Stimulated activated CD4-positive, alpha-beta T cell treated with anti-CD3 and anti-CD28 coated beads, Interleukin-12 subunit alpha, Interleukin-12 subunit beta, amount 100 ng/mL, for 24 hours (primary cell): ENCODE measurements at places on chromosomes 4 and X.

DNA sequence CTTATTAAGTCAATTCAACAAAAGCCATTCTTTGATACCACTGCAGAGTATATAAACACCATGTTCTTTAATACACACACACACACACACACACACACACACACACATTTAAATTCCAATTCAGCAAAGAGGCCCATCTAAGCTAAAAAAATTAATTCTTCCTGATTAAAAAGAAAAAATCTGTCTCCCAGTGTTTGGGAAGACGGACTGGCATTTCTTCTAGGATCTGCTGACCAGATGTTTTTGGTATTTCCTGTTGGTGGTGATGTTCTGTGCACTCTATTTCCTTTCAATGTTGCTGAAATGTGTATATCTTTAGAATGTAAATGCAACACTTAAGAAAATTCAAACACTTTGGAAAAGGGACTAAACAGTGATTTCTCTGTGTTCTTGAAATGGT, 243.8 kb downstream of the THOC2 start:
- no peak for DNase-seq

DNA sequence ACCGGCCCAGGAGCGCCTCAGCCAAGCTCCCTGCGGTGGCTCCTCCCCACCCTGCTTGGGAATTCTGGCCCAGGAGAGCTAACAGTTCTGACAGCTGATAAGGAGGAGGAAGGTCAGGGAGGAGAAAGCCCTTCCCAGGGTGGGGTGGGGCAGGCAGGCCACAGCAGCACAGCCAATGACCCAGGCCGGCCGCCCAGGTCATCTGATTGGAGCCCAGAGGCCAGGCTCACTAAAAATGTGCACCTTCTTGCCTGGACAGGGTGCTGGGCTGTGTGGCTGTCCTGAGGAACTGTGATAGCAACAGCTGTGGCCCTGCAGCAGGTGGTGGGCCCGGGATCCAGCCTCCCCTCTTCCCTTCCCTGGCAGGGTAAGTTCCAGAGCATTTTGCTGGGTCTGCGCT, 17.2 kb upstream of the SH3TC1 start:
- no peak for DNase-seq

DNA sequence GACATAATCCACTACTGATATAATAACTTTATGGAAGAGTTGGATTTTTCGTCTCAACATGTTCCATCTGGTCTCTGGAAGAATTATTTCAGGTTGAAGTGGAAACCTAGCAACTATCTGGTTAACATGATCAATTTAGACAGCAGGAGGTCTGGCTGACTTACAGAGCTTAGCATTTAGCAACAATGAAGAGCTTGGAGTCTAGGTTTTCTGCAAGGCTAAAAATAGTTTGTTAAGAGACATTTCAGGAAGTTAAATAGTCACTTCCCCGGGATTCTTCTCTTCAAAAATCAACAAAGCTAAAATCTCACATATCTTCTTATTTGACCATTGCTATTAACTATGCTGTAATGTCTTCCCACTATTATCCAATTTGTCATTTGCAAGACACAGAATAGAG, 418.6 kb upstream of the DIPK2B start:
- DNase-seq = no peak

GRCh38 chr4:94965852-94966251, 208.1 kb downstream of the BMPR1B start:
- no peak for DNase-seq

DNA sequence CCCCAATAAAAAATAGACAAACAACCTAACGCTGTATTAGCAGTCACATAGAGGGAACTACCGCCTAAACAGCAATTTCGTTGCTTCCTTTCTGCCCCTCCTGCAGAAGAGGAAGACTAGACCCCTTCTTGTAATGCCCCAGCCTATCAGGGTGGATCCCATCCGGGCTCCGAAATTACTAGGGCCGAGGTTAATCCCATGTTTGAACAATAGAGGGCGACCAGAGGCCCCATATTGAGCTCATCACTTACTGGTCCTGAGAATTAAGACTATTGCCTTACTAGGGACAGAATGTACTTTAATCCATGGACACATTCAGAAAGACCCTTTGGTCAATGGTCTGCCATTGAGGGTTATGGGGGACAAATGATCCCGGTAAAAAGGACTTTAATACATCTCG, 11.8 kb upstream of the ZNF630 start:
- DNase-seq = peak; percentile 20

GRCh38 chrX:21479695-21480270, 105.6 kb downstream of the CNKSR2 start:
- no peak for DNase-seq

GRCh38 chrX:107542500-107542899, 85.8 kb upstream of the PRPS1 start:
- no peak for DNase-seq

DNA sequence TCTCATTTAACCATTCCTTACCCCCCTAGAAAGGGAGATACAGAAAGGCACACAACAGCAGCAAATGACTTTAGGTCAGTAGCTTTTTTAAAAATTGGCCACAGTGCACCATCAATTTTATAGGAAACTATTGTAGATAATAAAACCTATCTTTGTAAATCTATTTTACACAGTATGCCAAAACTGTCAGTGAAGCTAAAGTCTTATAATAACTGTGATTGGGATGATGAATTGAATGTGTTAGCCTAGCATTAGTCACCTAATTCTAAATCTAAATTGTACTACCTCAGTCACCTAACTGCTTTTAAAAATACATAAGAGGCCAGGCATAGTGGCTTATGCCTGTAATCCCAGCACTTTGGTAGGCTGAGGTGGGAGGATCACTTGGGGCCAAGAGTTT, 44.2 kb downstream of the SH3RF1 start:
- DNase-seq = no peak

DNA sequence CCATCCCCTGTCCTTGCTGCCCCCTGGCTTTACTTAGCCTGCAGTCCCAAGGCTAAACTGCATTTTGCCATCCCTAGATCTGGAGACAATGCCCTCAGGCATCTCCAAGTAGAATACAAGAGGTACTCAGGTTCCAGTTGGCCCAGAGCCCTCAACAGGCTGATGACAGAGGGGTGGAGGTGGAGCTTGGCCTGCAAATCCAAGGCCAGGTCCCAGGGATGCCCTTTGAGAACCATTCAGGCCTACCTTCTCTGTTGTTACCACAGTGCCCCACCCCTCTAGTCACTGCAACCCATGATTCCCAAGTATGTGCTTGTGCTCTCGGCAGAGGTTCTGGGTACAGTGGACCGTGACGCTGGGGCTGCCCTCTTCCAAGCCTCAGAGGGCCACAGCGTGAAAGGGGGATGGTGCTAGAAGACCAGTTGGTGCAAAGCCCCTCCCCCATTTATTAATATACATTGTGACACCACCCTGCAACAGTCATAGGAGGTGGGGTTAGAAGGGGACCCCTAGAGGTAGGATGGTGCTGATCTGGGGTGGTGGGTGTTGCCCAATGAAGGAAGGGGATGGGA, 6.4 kb upstream of the UBA1 start:
- DNase-seq = no peak

DNA sequence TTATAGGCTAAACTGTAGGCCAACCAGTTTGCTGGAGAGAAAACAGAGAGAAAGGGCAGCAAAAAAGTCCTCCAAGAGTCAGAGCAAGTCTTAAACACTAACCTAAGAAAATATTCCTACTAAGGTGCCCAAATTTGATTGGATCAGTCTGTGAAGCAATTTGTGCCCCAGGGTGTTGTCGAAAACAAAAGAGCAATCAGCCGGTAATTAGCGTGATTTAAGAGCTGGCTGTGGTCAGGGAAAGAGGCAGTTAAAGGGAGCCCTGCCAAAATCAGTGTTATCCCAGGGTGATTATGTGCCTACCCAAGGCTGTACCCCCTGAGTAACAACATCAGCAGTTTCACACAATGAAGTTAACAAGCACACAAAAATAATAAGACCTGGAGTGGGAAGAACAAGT, 6.4 kb upstream of the BRWD3 start:
- DNase-seq = no peak

DNA sequence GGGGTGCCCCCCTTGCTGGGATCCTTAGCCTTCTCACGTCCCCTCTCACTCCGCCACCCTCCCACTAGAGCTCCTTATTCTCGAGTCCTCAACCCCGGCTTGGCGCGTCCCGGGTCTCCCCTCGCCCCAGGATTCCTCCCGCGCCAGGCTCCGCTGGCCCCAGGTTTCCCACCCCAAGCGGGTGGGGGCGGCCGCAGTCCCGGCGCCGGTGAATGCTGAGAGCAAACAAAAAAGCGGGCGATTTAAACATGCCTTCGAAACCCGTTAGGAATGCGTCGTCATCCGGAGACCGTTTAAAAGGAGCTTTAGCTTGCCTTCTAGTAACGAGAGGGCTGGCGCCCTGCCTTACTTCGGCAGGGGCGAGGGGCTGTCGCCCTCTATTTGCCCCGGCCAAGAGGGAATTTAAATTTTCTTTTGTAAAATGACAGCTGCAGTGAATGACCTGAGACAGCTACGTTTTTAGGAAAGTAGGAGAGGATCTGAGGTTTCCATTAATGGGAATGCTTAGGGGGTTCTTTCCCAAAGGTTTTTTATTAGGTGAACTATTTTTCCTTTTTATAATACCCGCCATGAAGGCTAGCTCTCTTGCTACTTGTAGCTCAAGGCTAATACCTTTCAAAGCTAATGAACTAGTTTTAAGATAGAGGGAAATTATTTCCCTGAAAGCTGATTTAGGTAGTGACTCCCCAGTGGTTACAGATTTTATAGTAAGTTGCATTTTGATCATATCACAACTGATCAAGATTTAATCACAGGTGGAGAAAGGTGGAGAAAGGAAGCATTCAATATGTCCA, 3.1 kb downstream of the JADE1 start:
- no peak for DNase-seq

- DNase-seq = no peak
These were observed 9.3 kb downstream of the SPATA4 start for GRCh38 chr4:176186067-176186466.

DNA sequence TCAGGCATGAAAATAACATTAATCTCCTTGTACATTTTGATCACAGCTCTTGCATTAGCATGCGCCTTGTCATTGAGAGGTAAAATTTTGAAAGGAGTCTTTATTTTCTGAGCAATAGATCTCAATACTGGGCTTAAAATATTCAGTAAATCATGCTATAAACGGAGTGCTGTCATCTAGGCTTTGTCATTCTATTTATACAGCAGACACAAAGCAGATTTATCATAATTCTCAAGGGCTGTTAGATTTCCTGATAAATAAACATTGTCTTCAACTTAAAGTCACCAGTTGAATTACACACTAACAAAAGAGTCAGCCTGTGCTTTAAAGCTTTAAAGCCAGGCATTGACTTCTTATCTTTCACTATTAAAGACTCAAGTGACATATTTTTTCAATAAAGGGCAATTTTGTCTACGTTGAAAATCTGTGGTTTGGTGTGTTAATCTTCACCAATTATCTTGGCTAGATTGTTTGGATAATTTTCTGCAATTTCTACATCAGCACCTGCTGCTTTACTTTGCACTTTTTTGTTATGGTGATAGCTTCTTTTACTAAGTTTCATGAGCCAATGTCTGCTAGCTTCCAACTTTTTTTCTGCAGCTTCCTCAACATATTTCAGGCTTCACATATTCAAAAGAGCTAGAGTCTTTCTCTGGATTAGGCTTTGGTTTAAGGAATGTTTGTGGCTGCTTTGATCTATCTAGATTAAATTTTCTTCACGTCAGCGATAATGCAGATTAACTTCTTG, 27.9 kb upstream of the UGT2B4 start:
- no peak for DNase-seq

GRCh38 chrX:34470507-34470906, 186.6 kb downstream of the TMEM47 start:
- no peak for DNase-seq

DNA sequence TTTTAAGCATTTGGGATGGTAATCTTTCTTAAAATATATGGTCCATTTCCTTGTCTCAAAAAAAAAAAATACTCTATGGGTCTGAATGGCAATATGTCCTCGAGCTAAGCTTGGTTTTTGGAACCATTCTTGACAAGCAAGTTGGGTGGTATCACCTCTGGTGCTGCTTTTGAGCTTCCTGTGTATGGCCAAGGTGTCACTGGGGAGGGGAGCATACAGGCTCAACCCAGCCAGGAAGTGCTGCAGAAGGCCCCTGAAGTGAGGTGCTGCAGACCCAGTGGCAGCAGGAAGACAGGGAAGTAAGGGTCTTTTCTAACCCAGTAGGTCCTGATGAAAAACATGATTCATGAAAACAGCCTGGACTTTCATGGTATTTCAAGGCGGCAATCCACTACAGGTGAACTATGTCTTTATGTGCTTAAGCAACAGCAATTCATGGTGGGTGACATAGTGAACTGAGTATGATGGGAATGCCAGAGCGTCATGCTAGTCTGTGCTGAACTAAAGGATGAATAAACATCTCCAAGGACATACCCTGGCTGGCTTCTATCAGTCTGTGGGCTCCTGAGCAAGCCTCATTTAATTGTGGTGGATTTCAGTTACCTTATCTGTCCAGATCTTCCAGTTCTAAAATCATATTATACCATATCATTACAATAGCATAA, 15.1 kb downstream of the TRAPPC2 start:
- no peak for DNase-seq

GRCh38 chr4:78764498-78764961, 11.6 kb upstream of the BMP2K start:
- no peak for DNase-seq

DNA sequence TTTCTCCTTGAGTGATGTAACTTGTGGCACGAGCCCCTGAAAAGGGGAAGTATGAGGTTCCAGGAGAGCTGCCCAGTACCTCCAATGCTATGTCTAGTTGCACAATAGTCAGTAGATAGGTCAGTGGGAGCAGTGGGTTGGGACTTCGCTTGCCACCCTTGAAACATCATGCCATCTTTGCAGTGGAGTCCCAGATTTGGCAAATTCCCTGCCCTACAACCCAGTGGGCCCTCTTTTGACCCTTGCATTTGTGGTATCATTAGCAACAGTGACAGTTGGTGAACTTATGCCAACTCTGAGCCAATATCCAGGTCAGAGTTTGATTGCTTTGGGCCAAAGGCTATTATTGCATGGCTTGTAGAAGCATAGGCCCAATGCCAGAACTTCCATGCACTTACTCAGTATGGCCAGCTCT, 12.3 kb downstream of the FHL1 start:
- no peak for DNase-seq

DNA sequence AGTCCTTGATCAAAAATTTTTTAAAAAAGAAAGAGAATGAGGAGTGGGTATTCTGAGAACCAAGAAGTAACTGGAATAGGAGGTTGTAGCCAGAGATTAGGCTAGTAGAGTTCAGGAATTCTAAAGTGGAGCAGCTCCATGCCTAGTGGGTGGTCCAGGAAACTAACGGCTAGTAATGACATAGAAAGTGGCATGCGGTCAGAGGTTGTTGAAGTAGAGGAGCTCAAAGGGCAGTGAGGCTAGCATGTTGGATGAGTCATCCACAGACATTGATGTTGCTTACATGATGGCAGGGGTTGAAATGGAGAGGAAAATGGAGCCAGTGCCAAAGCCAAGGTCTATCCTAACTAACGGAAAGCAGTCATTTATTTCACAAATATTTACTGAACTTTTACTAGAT, 42.1 kb downstream of the TEX13B start:
- DNase-seq = no peak

DNA sequence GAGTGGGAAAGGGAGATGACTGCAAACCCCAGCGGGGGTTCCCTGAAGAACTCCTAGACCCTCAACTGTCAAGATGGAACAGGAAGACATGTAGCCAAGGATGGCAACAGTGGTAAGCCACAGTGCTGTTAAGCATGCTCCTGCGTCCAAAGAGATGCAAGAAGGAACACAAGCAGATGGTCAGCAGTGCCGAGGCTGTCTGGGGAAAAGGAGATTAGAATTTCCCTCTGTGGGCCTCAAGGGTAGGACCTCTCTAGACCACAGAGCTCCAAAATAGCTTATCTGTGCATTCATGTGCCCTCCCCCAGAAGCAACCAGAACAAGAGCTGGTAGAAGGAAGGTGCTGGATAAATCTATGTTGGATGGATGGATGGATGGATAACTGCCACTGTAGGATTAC, 82.0 kb upstream of the CPEB2 start:
- no peak for DNase-seq

- DNase-seq = peak; percentile 69
These were observed at the start of gene MAN2B2 for GRCh38 chr4:6574747-6575502. Gene MAN2B2, plus strand, starts transcription at chr4:6575189. Its CDS starts 22 bp downstream, at chr4:6575211.
